Right ventricle myocardium superior (tissue), 1 donor: ENCODE measurements at places on chromosomes 7 and 10. TPM values are rescaled to one million over a fixed set of nuclear protein-coding genes. Genes with fewer than 3 reads are reported as not detected.

The BAIAP2L1 gene
- total RNA-seq = 1.6 TPM

The PON3 gene
- 0.56 TPM for total RNA-seq

The IFIT3 gene
- 5.9 TPM for total RNA-seq

The LRMDA gene
- 26.3 TPM for total RNA-seq

The TYW1B gene
- 3.1 TPM for total RNA-seq

The EMX2 gene
- not detected for total RNA-seq

The HTR5A gene
- total RNA-seq = not detected

The BBS9 gene
- total RNA-seq = 8.7 TPM

The SPDYE16 gene
- not detected for total RNA-seq

The VWC2 gene
- total RNA-seq = 7.7 TPM

The CCDC136 gene
- total RNA-seq = 5.2 TPM

The ANTXRL gene
- not detected for total RNA-seq

The ANXA8 gene
- total RNA-seq = 0.24 TPM

The MTERF1 gene
- total RNA-seq = 9.6 TPM

The CPVL gene
- total RNA-seq = 37.5 TPM

The RARRES2 gene
- 24.0 TPM for total RNA-seq

The PKD1L1 gene
- total RNA-seq = 1.9 TPM

The HTRA1 gene
- 40.9 TPM for total RNA-seq

The OR2A12 gene
- total RNA-seq = not detected
